ENCODE measurements at places on chromosomes 1 and 21.
A peak's percentile ranks its signal among the peaks of the same experiment; 100 is the strongest.

- no peak for DNase-seq
These were observed 97.7 kb downstream of the AJAP1 start for GRCh38 chr1:4752059-4752458.

GRCh38 chr1:204398197-204399125 lies 13.2 kb downstream of the PPP1R15B start:
- peak; percentile 70 for DNase-seq

- DNase-seq: no peak
These were observed 33.6 kb downstream of the LGR6 start for GRCh38 chr1:202227053-202227672.

DNA sequence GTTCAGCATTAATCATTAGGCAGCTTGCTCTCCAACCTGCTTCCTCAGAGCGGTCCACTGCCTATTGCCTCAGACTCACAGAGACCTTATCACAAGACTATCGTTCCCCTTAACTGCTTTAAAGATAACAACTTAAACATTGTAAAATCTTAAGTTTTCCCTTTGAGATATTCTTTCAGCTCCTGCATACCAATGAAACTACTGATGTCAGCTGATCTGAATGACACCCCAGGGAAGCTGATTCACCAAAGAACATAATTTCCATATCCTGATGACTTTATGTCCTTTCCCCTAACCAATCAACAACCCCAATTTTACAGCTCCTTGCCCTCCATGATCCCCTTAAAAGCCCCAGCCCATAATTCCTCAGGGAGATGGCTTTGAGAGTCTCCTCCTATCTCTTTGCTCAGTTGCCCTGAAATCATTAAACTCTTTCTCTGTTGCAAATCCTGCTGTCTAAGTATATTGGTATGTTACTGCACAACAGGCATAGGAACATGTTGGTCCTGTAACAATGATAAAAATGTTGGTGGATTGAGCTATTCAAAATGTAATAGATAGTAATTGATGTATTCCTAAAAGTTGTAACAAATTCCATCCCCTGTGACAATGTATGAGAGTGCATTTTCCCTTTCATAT lies 621.4 kb upstream of the RGS18 start:
- no peak for DNase-seq

GRCh38 chr1:15148941-15149340 lies 4.6 kb upstream of the TMEM51 start:
- DNase-seq: no peak

DNA sequence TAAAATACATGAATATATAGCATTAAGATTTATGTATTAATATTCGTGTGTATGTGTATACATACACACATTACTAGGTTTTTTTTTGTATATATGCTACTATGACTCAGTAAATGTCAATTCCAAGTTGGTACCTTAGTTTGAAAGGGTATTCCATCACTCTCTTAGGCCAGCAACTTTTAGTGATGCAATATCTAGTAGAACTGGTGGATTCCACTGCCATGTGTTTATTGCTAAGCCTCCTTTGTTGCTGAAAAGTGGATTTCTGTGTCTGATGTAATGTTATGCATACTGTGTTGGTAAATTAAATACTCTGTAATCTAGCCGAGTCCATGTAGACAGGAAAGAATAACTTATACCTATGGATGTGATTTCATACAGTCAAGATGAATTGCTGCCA lies 16.9 kb upstream of the COL11A1 start:
- no peak for DNase-seq

DNA sequence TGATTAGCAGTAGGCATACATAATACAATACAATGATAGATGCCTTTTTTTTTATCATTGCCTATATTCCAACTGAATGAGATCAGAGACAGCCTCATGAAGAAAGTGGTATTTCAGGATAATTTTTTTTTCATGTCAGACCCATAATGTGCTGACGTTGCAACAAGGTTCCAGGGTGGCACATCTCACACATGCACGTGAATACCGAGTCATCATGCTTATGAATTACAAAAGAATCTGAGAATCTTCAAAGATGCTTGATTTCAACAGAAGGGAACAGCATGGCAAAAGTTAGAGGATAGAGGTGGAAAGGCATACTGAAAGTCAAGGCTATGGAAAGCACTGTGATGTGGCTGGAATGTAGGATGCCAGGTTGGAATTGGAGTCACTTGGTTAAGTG lies 5.0 kb upstream of the RNF11 start:
- DNase-seq: no peak

GRCh38 chr1:23194119-23194984 lies 22.9 kb downstream of the HTR1D start:
- no peak for DNase-seq

- no peak for DNase-seq
These were observed 112.6 kb upstream of the CSF3R start for GRCh38 chr1:36595349-36595748.

- no peak for DNase-seq
These were observed 38.4 kb upstream of the KCNQ4 start for GRCh38 chr1:40745176-40745575.

DNA sequence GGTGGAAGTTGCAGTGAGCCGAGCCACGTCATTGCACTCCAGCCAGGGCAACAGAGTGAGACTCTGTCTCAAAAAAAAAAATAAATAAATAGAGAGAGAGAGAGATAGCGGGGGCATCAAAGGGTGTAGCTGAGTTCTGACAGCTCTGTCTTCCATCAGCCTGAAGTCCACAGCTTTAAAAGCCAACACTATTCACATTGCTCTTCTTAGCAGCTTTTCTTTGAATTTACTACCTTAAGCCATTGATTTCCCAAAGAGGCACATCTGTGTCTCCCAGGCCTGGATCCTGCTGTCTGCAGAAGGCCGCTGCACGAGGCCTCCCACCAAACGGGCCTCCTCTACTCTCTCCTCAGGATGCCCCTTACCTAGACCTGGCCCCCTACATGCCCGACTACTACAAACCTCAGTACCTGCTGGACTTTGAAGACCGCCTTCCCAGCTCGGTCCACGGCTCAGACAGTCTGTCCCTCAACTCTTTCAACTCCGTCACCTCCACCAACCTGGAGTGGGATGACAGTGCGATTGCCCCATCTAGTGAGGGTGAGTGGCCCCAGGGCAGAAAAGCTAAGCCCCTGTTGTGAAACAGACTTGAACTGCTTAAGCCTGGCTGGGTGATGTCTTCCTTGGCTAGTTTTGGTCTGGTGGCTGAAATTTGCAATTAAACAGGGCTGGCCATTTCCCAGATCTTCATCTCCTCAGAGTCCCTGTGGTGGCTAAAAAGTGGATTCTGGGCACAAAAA lies 16.5 kb upstream of the SLC25A34 start:
- DNase-seq: peak; percentile 11

DNA sequence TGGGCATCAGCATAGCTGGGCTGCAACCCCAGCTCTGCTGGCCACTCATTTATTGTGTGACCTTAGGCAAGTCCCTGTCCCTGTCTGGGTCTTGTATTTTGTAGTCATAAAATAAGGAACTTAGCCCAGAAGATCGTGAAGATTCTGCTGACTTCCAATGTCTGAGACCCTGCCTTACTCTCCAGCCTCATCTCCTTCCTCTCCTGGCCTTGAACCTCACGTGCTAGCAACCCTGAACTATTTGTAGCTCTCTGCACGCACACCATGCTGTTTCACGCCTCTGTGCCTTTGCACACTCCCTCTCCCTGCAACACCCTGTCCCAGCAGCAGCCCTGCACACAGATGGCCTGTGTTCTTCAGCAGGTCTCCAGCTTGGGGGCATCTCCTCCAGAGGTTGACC lies 121.1 kb downstream of the LACTBL1 start:
- no peak for DNase-seq

GRCh38 chr1:7345516-7345915 lies 425.6 kb upstream of the VAMP3 start:
- no peak for DNase-seq

- no peak for DNase-seq
These were observed 78.6 kb upstream of the UBE2U start for GRCh38 chr1:64124704-64125440.

GRCh38 chr21:40936178-40936577 lies 89.2 kb upstream of the DSCAM start:
- DNase-seq: no peak

- DNase-seq: no peak
These were observed 90.8 kb upstream of the SLC2A1 start for GRCh38 chr1:43049481-43049880.

- DNase-seq: no peak
These were observed 32.6 kb downstream of the CTBS start for GRCh38 chr1:84541679-84542078.

DNA sequence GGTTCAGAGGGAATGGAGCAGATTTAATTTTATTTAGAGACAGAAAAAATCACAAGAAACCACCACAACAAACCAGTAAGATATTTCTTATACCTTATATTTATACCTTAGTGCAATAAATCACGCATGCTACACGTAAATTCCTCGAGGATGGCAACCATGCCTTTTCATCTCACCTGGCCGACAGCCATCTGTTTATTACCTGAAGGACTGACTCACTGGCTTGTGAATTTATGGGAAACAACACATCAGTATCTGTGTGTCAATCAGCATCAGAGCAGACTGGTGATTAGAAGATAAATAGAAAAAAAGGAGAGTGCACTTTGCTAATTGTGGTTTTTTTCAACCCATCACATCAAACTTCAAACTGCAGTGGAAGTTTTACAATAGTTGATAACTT lies 58.4 kb downstream of the S1PR1 start:
- no peak for DNase-seq

DNA sequence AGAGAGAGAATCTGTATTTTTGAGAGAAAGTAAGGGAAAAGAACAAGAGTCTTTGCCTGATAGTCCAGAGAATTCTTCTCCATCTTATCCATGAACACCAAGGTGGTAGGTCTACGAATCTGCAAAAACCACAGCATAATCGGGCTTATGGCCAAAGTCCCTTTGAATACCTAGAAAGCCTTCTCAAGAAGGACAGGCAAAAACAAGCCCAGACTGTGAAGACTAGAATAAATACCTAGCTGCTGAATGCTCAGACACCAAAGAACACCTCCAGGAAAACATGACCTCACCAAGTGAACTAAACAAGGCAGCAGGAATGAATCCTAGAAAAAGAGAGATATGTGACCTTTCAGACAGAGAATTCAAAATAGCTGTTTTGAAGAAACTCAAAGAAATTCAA lies 79.2 kb downstream of the HFM1 start:
- DNase-seq: no peak

Measured in activated CD8-positive, alpha-beta T cell treated with anti-CD3 and anti-CD28 coated beads for 36 hours (primary cell).